T-helper 2 cell treated with Interferon-gamma antibody and Interleukin-4, amounts not matched to agents 5 μg/mL and 100 μg/mL, for 36 hours (primary cell): ENCODE measurements at places on chromosomes 2 and 18.
A peak's percentile ranks its signal among the peaks of the same experiment; 100 is the strongest.

DNA sequence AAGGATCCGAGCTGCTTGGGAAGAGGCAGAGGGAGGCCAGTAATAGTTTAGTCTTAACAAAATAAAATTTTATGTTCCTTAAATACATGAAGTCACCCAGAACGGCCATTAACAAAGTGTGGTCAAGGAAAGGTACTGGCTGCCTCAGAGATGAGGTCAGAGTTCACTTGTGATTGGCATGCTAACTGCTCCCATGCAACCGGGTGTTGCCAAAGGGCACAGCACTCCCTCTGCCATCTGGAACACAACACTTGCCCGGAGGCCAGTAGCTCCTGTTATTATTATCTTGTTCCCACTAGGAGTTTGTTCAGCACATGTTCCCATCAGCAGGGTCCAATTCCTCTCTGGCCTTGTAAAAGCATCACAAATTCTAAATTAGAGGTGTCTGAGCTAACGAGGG is 207.0 kb downstream of the CYP26B1 start:
- DNase-seq, result no peak

GRCh38 chr18:68721681-68722583 is 7.0 kb upstream of the TMX3 start:
- DNase-seq, result no peak

DNA sequence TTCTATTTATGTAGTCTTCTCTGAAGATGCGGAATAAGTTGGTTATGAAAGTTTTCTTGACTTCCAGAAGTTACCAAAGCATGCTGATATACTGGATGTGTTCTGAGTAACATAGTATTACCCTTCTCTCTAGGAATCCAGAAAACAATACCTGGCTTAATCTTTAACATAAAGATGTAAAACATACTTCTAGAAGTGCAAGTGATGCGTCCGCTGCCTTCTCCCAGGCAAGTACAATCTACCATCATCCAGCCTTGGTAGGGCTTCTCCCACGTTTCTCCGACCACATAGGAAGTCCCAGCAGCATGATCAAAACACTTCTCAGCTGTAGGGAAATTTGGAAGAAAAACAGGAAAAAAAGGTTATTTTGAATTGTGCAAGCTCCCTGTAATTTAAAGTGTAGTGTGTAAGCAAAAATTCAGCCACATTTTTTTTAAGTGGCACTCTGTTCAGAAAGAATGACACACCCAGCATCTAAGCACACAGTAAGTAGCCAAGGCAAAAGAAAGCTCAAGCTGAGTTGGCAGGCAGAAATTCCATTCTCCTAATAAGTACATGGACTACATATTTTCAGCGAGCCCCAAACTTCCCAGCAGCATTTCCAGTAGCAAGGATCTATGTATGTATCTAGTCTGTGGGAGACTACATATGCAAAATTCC is 5.2 kb downstream of the FN1 start:
- DNase-seq, result no peak

DNA sequence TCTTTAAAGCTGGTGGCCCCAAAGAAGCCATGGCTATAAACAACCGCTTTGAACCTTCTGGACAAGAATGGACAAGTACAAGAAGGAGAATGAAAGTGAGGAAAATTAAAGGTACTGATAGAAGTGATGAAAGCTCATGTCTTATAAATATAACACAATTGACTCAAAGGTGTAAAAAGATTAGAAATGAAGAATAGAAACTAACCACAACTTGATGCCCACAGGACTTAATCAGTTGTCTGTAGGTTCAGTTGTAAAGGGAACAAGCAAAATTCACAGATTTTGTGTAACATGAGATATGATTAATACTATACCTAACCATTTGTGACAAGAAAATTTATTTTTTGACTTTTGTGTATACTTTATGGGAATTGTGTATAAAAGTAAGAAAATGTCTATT is 135.7 kb downstream of the NUP35 start:
- DNase-seq, result no peak

- DNase-seq, result no peak
Measured at GRCh38 chr2:176978921-176979320, 233.7 kb upstream of the HNRNPA3 start.

DNA sequence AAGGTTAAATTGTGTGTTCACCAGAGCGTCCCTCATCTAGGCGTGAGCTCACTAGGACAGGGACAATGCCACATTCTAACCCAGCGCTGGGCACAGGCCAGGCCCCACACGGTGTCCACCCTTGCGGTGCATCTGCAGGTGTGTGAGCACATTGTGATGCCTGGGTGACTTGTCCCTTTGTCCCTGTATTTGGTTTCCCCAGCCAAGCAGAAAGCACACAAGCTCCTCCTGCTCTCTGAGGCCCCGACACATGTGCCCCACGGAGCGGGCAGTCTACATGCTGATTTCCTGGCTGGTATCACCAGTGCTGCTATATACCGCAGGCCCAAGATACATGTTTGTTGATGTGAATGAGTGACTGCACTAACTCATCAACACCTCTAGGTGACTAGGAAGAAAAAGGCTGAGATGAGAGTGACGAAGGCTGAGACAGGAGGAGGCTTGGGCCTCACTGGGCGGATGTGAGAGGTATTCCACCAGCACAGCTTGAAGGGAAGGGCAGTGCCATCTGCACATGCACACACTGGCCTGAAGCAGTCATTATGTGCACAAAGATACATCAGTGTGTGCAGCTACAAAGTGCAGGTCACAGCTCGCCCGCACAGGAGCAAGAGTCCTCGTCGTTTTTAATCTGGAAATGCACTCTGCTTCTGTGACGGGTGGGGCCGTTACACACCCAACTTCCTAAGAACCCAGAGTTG is 205.9 kb downstream of the EIPR1 start:
- no peak for DNase-seq

GRCh38 chr2:127428057-127428814 is 10.0 kb downstream of the PROC start:
- DNase-seq, result no peak

GRCh38 chr2:234752966-234753365 is 198.9 kb upstream of the SH3BP4 start:
- no peak for DNase-seq

GRCh38 chr2:44962176-44962695 is 20.7 kb downstream of the SIX3 start:
- DNase-seq, result no peak

DNA sequence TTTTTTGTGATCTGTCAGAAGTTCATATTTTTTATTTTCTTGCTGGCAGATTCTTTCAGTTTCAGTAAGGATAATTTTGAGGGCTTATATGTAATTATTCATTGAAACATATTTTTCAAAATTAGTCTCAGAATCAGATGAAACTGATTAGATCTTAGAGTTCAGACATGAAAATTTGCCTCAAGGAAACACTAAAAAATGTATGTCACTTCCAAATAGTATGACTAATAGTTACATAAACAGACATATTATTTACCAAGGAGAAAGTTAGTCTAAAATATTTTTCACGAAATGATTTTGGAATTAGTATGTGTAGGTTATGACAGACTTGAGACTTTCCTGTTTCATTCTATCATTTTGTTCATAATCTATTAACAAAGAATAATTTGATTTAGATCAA is 628.6 kb downstream of the CCDC85A start:
- DNase-seq, result no peak

DNA sequence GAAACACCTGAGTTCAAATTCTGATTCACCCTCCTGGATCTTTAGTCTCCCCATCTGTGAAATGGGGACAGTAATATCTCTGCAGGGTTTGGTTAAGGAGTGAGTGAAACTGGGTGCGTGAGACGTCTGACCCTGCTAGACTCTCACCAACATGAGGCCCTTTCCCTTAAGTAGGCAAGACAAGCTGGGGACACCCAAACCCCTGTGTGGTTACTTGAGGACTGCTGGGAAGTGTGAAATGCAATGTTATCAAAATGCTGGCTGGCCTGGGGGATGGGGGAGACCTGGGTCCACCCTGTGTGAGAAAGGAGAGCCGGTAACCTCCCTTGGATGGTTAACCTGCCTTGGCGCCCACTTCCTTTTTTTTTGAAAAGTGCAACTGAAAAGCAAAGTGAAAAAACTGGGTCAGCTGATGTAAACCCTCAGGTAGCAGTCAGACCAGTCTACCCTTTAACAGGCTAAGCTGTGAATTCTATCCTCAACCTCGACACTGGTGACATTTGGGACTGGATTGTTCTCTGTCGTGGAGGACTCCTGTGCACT is 82.3 kb downstream of the INPP5D start:
- DNase-seq, result peak; percentile 21

GRCh38 chr2:186718122-186718521 is 24.3 kb downstream of the FAM171B start:
- DNase-seq, result no peak

GRCh38 chr18:23503963-23504344 is 643 bp downstream of the RMC1 start:
- peak; percentile 13 for DNase-seq

DNA sequence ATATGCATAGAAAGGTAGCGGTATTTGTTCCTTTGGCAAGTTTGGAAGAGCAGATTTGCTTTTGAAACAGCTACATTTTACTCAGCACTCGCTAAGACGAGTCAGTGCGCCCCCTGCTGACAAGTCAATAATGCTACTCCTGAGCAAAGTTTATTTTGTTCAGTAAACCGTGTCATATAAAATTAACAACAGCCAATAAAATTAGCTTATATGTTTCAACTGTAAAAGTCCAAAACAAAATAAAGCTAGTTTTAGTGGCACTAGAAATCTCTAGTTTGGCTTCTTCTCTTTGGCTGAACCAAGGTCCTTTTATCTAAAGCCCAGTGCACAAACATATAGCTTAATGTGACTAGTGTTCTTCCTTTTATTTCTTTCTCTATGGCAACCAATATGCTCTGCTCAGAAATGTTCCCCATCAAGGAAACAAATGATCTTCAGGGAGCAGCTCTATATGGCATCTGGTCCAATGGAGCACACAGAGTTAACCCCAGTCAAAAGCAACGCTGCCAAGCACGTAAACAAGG is 4.2 kb upstream of the POU3F3 start:
- peak; percentile 36 for DNase-seq

DNA sequence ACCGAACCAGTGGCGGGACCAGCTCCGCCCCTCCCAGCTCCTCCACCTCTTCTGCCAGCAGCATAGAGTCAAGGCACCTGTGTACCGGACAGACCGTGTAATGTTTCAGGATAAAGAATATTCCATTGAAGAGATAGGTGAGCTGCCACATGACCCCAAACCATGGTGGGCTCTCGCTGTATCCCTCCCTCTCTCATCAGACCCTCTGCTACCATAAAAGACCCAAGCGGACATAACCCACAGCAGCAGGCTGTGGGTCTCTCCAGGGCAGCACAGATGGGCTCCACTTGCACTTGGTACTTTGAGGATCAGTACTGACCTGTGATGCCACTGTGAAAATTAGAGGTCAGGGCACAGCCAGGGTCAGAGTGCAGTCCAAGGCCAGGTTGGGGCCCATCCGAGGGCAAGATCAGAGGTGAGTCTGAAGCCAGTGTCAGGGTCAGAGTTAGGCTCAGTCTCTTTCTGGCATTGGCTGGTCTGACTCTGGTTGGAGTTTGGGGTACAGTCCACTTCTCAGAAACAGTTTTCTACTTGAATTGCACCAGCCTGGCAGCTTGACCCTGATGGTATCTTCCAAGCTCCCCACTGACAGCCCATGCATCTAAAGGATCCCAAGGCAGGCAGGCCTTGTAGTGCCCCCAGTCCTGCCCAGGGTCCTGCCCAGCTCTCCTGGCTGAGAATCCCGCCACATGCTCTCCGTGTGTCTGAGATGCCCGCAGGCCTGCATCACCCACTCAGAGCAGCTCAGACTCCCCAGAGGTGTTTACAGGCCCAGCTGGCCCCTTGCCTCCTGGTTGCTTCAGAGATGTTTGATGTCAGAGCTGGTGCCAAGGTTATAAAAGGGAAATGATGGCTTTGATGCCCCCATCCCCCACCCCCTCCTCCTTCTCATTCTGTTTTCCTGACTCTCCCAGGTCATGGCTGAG is 212.1 kb downstream of the DYSF start:
- no peak for DNase-seq

GRCh38 chr2:73759904-73760303 is 20.0 kb downstream of the DUSP11 start:
- DNase-seq, result no peak

GRCh38 chr18:48571639-48572384 is 33.0 kb downstream of the CTIF start:
- DNase-seq, result no peak

- DNase-seq, result no peak
Measured at GRCh38 chr18:11392980-11393885, 216.2 kb upstream of the SLC35G4 start.

DNA sequence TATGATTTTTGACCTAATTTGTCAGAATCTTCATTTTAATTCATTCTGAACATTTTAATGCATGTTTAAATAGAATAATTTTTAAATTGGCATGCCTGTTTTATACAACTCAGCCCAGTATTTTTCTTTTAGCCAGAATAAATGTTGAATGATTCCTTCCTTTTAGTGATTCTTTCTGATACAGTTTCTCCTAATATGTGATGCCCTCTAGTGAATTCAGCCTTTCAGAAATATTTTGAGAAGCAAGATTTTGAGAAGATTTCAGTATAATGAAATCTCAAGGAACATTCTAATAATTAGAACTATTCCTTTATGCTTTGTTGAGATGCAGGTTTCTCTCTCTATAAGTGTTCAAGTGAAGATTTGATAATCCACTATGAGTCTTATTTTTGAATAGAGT is 28.5 kb downstream of the LCLAT1 start:
- DNase-seq, result no peak

DNA sequence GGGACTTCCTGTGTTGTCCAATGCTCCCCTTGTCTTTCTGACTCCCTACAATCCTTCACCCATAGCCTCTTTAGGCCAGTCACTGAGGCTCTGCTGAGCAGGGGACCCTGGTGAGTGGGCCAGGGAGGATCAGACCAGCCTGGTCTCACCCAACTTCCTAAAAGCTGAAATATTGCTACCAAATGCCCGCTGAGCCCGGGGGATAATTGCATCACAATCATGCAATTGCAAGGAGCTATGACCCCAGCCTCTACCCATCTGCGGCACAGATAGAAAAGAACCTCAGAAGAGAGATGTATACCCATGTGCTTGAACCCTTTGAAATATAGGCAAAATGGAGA is 3.7 kb upstream of the SP100 start:
- no peak for DNase-seq

- no peak for DNase-seq
Measured at GRCh38 chr18:13581496-13582177, 144.7 kb downstream of the FAM210A start.

DNA sequence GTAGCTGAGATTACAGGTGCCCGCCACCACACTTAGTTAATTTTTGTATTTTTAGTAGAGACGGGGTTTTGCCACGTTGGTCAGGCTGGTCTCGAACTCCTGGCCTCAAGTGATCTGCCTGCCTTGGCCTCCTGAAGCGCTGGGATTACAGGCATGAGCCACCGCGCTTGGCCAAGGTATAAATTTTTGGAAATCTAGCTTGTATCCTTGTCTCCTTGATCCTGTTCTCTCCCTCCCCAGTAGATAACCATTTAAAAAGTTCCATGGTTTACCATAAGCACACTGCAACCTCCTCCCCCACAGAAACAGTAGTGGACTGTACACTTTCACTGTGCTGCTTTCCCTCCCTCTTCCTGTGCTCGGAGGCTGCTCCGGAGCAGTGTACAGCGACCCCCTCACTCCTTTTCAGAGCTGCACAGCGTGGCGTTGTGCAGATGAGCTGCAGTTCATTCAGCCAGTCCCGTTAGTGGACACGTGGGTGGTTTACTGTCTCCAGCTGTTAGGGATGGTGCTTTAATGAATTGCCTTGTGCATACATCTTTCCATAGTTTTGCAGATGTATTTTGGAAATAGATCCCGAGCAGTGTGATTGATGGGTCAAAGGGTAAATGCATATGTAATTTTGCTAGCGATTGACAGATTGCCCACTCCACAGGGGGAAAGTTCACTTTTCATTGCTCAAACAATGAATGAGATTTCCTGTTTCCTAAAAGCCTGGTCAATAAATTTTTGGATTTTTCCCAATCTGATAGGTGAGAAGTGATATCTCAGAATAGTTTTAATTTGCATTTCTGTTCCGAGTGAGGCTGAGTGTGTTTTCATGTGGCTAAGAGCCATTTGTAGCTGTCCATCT is 14.8 kb downstream of the ASB1 start:
- no peak for DNase-seq
